Fibroblast of the aortic adventitia (primary cell): ENCODE measurements at places on chromosomes 3 and 15.

DNA sequence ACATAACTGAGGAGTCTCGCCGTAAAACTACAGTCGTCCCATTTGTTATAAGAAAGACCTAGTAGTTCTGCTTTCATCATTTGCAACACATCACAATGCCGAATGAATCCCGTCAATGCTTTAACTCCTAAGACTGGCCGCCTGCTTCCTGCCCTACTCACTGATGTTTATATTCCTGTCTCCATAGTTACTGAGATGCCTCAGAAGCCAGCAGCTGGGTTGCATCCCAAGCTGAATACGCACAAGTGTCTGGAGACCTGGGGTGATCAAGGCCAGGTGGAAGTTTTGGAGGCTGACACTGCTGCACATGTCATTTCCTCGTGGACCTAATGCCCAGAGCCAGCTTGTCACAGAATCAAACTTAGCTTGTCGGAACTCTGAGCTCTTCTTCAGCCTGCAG lies 95.2 kb upstream of the UBE2E1 start:
- peak; percentile 66 for DNase-seq

DNA sequence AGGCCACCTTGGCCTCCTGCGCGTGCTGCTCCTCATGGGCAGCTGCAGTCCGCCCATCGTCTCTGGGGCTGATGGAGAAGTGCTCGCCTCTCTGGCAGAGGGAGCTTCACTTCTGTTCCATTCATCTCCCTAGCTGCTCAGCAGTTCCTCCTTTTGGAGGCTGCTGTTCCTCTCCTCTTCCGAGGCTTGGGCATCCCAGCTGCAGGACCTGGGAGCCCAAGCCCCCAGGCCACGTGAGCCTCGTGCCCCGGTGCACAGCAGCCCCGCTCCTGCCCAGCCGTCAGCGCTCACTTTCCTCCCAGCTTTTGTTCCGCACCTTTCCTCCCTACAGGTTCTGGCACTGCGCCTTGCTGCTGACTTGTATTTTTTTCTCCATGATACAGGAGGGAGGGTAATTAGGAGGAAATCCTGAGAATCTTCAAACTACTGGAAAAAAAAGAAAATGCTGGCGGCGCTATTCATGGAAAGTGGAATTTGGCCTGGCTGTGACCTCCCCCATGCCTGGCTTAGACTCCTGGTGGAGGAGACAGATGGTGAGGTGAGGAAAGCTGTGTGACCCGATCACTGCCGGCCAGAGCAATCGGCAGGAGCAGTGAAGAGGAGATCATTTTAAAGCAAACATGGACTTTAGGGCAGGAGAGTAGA lies 210.1 kb downstream of the CHST2 start:
- DNase-seq, result no peak

- DNase-seq, result no peak
These were observed 205.0 kb downstream of the LSAMP start for GRCh38 chr3:116240261-116240660.

DNA sequence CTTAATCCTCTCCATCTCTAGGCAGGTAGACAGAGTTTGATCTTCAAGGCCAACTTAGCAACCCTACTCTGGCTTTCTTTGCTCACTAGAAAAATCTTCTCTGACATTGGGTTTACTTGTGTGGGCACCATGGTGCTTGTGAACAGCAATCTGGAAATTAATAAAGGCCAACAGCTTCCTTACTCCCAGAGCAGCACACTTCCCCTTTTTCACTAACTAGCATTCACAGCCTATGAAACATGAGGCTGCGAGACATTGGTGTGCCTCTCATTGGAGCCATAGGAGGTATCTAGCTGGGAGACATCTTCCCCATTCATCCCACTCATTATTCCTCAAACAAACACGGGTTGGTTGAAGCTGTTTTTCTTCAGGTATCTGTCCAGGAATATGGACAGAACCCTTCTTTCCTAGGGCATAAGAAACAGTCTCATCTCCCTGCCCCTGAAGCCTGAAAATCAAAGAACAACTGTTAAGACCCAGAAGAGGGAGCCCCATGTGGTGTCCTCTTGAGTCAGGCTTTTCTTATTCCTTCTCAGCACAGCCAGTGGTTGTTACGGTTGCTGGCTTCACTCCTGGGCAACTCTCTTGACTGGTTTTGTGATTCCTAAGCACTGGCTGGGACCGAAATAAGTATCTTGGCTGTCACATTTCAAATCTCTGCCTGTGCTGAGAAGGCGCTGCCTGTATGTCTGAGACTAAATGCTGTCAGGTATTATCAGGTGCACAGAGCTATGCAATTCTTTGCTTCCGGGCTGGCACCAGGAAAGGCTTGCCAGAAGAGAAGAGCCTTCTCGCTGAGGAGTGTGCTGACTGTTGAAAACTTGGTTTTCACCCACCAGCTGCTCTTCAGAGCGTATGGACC lies 194.4 kb downstream of the FEZF2 start:
- no peak for DNase-seq
